Stimulated activated CD4-positive, alpha-beta T cell treated with anti-CD3 and anti-CD28 coated beads, Interleukin-12 subunit alpha, Interleukin-12 subunit beta, amount 100 ng/mL, for 24 hours (primary cell): ENCODE measurements at places on chromosomes 4 and X.

- no peak for DNase-seq
Observed at GRCh38 chr4:62533573-62533972, 1333.4 kb downstream of the ADGRL3 start.

- no peak for DNase-seq
Observed at GRCh38 chr4:182056866-182057265, 186.3 kb upstream of the TENM3 start.

GRCh38 chr4:150366487-150366999 is 215.4 kb upstream of the MAB21L2 start:
- no peak for DNase-seq

GRCh38 chr4:100721077-100721476 is 203.3 kb upstream of the EMCN start:
- no peak for DNase-seq

- DNase-seq = no peak
Observed at GRCh38 chr4:117700111-117700892, 334.0 kb upstream of the NDST3 start.

DNA sequence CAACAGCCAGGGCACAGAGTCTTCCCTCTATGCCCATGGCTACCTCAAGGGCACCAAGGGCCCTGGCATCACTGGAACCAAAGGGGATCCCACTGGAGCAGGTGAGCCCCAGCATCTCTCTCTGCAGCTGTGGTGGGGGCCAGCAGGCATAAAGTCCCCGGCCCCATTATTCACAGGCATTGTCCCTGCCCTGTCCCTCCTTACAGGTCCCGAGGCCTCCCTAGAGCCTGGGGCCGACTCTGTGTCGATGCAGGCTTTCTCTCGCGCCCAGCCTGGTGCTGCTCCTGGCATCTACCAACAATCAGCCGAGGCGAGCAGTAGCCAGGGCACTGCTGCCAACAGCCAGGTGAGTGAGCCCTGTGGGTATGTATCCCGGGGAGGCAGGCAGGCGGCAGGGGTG is 12.3 kb upstream of the UBA1 start:
- DNase-seq = no peak

- no peak for DNase-seq
Observed at GRCh38 chrX:54419559-54420302, 20.5 kb upstream of the TSR2 start.

GRCh38 chr4:148793221-148793620 is 351.0 kb upstream of the NR3C2 start:
- no peak for DNase-seq

GRCh38 chr4:99366491-99366890 is 13.9 kb upstream of the ADH1C start:
- no peak for DNase-seq

GRCh38 chr4:37864786-37865185 is 26.1 kb upstream of the TBC1D1 start:
- DNase-seq = no peak

GRCh38 chr4:93960450-93960849 is 131.9 kb downstream of the ATOH1 start:
- no peak for DNase-seq

DNA sequence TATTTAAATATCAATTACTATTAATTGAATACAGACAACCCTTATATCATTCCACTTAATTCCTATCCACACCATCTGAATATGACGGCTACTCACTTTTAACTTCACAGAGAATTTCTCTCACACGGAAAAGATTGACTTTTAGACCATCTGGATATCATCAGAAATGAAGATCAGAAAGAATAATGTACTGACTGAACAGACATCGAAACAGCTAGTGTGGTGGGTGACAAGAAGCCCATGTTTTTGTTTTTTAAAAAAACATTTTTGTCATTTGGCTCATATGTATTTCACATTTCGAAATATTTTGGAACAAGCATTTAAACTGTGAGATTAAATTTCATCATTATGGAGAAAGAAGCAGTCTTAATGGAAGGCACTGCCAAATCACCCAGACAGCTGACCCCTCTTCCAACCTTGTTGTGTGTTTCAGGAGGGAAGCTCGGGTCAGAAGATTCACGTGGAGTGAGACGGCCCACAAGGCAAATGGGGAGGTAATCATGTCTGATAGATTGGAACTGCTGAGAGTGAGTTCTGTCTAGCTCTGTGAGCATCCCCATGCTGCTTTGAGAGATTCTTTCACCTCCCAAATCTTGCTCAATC is 204.2 kb upstream of the RASGEF1B start:
- DNase-seq = no peak

DNA sequence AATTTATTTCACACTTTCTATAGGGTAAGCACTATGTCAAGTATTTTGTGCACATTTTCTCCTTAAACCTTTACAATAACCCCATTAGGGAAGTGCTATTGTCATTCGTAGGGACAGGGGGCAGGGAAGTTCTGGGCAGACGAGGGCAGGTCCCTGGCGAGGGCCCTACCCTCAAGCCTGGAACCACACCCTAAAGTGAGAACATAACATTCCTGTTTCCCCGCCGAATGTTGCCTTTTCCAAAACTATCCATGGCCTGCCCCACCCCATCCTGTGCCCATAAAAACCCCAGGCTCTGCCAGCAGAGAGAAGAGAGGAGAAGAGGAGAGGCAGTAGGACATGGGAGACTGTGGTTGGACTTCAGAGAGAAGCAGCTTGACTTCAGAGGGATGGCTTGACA is 39.8 kb upstream of the CCKAR start:
- DNase-seq = no peak

GRCh38 chr4:84733343-84734033 is 150.6 kb downstream of the CDS1 start:
- no peak for DNase-seq

DNA sequence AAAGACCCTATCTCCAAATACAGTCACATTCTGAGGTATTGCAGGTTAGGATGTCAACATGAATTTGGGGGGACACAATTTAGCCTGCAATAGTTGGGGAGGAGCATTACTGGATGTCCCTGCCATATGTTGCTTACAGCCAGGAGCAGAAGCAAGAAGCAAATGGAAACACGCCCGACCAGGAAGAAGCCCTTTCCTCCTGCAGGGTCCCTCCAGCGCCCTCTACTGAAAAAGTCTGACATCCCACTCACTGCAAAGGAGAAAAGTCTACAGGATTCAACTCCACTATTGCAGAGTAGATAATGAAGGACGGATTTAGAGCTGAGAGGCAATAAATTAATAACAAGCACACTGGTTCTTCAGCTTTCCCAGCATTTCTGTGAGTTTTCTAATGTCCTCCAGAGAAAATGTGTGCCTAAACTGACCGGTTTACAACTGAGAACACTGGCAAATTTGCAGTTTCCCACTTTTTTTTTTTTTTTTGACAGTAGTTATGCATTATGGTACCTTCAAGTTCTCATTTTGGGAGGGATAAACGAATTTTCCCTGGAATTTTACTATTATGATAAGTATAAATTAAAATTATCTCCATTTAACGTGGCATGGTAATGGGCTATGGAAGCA is 31.7 kb downstream of the COQ2 start:
- peak; percentile 52 for DNase-seq
